ENCODE measurements at places on chromosomes 3 and 15.

- DNase-seq = no peak
Measured at GRCh38 chr15:62320259-62320658, 155.2 kb upstream of the C2CD4B start.

DNA sequence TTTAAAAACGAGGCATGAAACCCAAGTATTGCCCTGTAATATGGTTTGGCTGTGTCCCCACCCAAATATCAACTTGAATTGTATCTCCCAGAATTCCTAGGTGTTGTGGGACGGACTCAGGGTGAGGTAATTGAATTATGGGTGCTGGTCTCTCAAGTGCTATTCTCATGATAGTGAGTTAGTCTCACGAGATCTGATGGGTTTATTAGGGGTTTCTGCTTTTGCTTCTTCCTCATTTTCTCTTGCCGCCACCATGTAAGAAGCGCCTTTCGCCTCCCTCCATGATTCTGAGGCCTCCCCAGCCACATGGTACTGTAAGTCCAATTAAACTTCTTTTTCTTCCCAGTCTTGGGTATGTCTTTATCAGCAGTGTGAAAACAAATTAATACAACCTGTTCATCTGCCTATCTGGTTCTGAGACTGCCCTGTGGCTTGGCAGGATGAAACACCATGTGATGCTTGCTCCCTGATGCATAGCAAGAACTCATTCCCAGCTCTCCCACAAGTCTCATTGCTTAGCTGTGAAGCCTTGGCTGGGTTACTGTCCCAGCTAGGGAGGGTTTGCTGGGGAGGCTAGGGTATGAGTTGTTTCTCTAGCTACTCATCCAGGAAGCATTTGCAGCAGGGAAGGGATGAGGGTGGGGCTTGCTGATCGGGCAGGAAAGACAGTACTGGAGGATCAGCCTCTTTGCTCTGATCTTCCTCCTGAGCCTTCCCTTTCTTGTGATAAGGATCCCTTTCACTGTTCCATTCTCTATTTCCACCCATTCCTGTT, 3.7 kb upstream of the SQOR start:
- no peak for DNase-seq

- no peak for DNase-seq
Measured at GRCh38 chr3:106247902-106248684, 379.3 kb upstream of the CBLB start.

- DNase-seq = no peak
Measured at GRCh38 chr3:100527347-100527735, 34.9 kb downstream of the TMEM45A start.

- DNase-seq = no peak
Measured at GRCh38 chr3:177300039-177300833, 103.0 kb upstream of the TBL1XR1 start.

DNA sequence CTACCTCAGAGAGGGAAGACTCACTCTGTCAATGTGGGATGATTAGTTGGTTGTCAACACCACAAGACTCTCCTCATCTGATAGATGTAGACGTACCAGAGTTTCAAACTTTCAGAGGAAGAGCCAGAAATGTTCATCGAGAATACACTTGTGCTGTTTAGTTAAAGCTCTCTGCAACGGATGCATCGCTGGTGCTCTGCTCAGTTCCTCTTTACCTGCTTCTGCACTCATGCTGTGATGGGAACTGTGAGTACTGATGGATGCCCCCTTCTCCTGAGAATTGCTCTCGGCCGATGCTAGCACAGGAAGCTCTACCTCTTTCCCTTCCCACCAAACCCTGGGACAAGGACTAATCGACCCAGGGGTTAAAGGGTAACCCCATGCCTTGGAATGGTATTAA, 51.8 kb upstream of the CCDC54 start:
- DNase-seq = no peak

GRCh38 chr3:128155616-128156360, 2.5 kb downstream of the EEFSEC start:
- no peak for DNase-seq

DNA sequence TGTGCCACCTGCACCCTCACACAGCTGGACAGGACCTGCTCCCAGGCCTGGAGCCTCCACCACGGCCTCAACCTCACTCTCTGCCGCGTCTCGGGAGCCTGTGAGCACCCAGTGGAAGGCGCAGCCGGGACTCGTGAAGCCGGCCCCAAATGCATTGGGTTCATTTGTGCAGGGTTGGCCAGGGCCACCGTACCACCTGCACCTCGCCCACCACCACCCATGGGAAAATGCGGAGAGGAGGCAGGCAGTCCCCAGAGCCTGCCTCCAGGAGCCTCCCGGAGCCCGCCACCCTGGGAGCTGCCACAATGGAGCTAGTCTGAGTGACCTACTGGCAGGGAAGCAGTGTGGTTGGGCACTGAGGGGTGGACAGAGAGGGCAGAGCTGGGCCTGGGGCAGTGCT, 62.5 kb upstream of the HRH1 start:
- no peak for DNase-seq

GRCh38 chr15:88428805-88429605, 38.2 kb downstream of the MRPL46 start:
- DNase-seq = no peak

DNA sequence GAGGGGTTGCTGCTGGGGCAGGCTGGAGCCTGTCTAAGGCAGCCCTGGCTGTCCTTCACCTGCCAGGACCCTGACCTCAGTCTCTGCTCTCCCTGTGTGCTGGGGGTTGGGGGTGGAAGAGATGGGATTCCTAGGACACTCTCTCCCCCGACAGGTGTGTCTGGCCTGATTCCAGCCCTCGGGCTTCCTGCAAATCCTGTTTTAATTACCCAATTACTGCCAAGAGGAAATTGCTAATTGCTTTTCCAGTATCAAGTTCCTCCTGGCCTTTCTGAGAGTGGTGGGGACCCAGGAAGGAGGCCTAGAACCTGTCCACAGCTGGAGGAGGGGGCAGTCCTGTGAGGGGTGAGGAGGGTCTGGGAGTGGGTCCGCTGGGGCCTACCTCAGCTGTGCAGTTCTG, 15.8 kb downstream of the PLXNA1 start:
- no peak for DNase-seq

DNA sequence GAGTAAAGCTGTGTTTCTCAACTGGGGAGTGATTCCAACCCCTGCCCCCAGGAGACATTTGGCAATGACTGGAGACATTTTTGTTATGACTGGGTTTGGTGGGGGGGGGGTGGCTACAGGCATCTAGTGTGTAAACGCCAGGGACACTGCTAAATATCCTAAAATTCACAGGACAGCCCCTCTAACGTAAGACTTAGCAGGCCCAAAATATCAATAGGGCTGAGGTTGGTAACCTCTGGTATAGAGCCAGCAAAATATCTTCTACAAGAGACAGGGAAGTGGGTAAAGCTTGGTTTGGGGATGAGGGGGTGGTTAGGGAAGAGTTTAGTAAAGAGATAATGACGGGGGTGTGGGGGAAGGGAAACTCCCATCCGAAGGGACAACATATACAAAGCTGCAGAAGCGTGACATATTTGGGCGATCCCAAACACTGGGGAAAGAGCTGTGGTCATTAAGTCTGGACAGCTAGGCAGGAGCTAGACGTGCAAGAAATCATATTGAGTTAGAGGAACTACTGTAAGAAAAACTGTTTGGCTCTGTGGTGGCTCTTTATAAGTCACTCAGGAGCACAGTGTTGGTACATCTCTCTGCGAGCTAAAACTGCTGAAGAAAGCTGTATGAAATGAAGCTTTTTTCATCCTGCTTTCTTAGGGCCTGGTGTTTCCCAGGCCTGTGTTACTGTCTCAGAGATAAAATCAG, 697 bp upstream of the TRIM69 start:
- no peak for DNase-seq

- DNase-seq = no peak
Measured at GRCh38 chr3:124985349-124985748, 50.8 kb upstream of the MUC13 start.

DNA sequence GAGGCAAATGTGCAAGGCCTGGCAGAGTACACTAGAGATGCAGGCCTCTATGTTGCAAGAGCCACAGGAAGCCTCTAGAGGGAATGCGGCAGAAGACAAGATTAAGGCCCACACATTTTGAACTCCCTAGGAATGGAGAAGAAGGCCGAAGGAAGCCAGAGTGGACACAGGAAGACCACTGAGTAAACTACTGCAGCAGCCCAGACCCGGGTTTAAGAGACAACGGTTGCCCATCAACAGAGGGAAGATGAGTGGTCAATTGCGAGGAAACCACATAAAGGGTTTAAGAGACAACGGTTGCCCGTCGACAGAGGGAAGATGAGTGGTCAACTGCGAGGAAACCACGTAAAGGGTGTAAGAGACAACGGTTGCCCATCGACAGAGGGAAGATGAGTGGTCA, 14.6 kb downstream of the CHSY1 start:
- no peak for DNase-seq

Data from GM18507 (cell line).